T-helper 17 cell (primary cell): ENCODE measurements at places on chromosomes 1 and 21. TPM values are rescaled to one million over a fixed set of nuclear protein-coding genes. Genes with fewer than 3 reads are reported as not detected.

- no peak for DNase-seq
Observed at GRCh38 chr1:182367926-182368325, 23.7 kb downstream of the GLUL start.

DNA sequence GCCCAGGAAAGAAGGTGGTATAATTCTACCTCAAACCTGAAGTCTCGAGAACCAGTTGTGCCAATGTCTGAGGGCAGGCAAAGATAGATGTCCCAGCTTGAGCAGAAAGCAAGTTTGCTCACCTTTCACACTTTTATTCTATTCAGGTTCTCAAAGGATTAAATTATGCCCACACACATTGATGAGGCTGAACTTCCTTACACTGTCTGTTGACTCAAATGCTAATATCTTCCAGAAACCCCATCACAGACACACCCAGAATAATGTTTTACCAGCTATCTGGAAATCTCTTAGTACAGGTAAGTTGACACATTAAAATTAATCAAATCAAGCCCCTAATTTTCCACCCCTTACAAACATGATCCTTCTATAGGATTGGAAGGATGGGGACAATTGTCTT, 605.7 kb downstream of the NUF2 start:
- no peak for DNase-seq

DNA sequence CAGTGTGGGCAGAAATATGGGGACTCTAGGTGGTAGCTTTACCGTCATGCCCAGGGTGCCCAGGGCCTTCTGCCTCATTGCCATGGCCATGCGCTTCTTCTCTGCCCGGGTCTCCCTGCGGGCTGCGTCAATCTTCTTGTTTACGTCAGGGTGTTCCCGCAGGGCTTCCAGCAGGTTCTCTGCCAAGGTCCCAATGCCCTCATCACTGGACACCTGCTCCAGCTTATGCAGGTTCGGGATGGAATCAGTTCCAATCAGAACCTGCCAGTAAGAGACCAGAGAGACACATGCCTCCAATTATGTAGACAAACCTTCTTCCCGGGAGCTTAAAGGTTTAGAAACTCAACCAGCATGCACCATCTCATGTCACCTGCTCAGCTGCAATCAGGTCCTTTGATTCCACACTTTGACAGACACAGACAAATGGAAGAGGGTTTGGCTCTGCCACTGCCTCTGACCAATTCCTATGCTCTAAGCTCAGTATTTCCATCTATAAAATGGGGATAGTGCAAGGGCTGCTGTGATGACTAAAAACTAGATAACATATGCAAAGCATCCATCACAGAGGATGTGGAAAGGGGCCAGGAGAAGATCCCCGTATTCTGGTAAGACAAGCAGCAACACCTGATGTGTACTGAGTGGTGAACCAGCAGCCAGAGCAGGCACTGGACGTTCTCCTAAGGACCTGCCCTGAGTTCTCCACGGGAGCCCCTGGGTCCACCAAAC, 121.2 kb downstream of the UBR4 start:
- no peak for DNase-seq

GRCh38 chr1:183318433-183318832, 99.7 kb downstream of the NMNAT2 start:
- no peak for DNase-seq

DNA sequence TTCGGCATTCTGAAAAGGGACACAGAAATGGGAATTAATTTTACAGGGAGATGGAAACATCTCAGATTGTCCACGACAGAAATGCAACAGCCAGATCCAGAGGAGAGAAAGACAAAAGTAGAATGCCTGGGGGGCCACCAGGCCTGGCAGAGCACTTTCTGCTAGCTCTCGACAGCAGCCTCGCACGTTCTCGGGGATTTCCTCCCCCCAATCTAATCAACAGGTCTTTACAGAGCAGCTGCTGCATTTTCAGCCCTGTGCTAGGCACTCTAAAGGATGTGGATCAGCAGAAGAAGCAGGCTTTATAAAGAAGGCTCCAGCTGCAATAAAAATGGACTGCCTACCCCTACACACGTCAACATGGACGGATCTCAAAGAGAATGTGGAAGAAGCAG, 10.6 kb downstream of the CSRP1 start:
- no peak for DNase-seq

GRCh38 chr1:6263716-6264115, 2.8 kb upstream of the GPR153 start:
- no peak for DNase-seq

DNA sequence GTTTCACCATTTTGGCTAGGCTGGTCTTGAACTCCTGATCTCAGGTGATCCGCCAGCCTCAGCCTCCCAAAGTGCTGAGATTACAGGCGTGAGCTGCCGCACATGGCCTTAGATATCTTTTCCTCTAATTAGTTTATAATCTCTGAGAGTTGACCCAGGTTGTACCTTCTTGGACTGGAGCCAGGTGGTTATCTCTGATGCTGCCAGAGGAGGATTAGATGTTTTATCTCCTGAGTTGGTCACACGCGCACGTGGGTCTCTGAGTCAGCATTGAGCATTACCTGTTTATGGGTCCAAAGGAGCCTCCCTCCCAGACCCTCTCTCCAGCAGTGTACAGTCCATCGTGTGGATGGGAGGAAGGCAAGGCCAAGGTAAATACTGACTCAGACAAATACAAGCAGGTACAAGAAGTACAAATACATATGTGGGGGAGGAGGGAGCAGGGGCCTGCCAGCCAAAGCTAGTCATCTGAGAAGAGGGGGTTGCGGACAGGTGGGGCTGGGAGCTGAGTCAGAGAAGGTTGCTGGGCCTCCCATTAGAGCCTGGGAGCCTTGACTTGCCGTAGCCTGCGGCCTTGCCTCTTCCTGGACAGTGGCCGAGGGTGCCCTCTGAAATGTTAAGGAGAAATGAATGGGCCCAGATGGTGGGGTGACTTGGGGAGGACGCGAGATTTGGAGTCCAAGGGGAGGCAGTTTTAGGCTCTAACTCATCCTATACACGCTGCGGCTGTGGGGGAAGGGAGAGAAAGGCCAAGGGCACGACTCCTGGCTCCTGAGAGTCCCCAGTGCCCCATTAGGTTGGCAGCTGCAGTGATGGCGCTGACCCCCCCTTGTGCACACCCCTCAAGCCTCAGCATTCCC, 13.1 kb downstream of the IL6R start:
- no peak for DNase-seq

DNA sequence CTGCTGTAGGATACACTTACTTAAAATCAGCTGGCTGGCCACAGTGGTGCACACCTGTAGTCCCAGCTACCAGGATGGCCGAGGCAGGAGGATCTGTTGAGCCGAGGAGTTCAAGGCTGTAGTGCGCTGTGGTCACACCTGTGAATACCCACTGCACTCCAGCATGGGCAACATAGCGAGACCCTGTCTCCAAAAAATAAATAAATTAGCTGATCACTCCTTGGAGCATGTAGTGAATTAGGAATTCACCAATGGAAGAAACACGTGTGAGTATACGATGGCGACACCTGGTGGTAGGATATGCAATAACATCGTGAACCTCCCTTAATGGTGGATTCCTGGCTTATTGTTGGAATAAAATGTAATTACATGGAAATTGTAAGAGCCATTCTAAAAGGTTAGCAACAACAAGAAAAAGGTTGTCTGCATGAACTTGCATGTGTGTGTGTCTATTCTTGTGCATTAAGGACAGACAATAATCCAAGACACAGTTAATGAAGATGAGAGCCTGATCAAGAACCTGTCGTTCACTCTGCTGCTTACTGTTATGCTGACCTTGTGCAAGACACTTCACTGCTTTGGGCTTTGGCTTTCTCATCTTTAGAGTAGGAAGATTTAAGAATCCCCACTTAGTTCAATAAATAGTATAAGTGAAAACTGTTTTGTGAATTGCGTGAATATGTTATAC, 38.6 kb upstream of the COX20 start:
- peak; percentile 40 for DNase-seq

DNA sequence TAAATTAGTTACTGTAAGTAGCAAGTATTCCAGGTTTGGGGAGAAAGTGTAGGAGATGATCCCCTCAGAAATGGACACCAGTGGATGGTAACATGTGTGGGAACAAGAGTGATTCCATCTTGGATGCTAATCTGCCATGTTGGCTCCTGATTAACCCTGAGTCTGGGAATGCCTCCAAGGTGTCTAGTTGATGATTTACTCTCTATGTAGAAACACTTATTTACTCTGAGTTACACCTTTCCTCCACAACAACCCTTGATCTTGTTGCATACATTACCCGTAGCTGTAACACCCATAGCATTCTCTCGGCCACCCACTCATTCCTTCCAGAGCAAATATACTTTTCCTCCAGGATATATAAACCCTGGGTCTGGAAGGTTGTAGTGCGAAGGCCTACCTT, 315.9 kb upstream of the GREM2 start:
- no peak for DNase-seq

DNA sequence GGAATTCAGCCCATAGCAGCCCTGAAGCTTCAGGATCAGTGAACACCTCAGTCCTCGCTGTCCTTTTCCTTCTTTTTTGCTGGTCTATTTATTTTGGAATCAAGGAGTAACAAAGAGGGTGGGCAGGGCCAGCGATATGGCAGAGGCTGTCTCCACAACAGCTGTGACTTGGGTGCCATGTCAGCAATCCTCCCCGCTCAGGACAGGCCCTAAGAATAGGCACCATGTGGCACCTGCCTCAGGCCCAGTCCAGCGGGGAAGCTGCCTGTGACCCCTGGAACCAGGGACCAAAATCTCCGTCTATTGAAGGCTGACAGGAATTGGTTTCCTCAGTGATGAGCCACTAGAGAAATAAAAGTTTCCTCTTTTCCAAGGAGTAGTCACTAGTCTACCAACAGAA, 58.6 kb upstream of the TNR start:
- DNase-seq: no peak

DNA sequence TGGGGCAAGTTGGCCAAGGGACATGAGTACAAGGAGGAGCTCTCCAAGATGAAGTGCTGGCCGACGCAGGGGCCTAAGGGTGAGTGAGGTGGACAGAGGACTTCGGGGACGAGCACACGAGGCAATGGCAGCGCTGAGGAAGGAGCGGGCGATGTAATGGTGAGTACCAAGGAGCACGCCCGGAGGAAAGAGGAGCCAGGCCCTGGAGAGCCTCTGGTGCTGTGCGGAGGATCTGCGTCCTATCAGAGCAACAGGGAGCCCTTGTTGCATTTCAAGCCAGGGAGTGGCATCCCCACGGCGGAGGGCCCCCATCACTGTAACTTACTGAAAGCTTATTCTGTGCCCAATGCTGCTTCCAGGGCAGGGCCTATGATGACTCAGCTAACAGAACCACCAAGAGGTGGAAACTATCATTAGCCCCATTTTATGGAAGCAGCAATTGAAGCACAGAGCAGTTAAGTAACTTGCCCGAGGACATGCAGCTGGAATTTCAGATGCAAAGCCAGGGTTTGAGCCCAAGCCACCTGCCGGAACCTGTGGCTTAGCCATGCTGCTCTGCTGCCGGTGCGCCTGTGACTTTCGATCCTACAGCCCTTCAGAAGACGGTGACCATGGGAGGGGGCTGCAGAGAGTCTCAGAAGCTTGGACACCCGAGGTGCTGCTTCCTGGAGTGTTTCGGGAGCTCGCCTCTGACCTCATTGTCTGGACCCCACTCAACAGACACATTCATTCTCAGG, 17.6 kb upstream of the AJAP1 start:
- DNase-seq: no peak

DNA sequence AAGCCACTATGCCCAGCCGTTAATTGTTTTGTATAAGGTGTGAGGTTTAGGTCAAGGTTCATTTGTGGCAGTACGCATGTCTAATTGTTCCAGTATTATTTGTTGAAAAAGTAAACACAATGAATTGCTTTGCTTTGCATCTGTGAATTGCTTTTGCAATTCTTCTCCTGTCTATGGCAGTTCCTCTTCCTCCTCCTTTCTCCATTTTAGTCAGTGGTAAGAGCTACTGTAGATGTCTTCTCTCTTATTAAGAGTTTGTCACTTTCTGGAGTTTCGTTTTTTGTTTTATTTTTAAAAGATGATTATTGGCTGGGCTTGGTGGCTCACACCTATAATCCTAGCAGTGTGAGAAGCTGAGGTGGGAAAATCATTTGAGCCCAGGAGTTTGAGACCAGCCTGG, 29.2 kb downstream of the C1orf185 start:
- DNase-seq: no peak

DNA sequence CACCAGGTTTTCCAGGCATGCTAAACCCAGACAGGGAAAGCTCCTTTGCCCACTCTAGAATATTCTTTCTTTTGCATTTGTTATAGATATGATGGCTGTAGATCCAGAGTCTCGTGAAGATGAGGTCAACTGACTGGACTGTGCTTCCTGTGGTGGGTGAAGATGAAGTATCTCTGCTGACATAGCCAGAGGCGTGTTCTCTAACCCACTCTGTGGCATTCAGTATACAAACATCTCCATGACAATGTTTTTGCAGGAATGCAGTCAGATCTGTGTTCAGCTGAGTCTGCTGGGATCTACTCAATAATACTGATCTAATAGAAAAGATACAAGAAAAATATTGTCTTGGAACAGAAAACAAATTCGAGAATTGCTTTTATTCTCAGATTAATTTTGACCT, 11.3 kb downstream of the RWDD2B start:
- DNase-seq: no peak

- no peak for DNase-seq
Observed at GRCh38 chr1:111576547-111576946, 43.0 kb upstream of the RAP1A start.

DNA sequence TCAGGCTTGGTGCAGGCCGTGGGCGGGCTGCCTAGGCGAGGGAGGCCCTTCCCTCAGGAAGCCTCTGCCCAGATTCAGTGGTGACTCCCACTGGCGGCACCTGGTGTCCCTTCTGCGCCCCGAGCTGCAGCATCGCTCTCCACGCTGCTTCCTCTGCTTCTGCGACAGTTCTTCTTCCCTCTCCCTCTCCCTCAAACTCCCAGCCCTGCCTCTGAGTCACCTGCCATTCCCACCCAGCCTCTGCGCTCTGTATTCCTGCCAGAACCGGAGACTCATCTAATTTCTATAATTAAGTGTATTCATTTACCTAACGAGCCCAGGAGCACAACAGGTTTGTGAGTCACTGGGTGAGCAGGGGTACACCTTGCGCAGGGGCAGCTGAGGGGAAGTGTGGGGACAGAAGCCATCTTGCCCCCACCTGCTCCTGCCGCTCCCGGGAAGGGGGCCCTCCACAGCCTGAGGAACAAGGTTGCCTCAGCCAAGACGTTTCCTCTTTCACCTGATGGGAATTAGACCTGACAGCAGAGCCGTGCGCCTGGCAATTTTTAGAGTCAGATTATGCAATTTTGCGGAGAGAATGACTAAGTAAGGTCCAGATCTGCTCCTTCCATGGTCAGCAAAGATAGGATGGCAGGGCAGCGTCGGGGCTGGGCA, 19.4 kb downstream of the KCNC4 start:
- DNase-seq: no peak

DNA sequence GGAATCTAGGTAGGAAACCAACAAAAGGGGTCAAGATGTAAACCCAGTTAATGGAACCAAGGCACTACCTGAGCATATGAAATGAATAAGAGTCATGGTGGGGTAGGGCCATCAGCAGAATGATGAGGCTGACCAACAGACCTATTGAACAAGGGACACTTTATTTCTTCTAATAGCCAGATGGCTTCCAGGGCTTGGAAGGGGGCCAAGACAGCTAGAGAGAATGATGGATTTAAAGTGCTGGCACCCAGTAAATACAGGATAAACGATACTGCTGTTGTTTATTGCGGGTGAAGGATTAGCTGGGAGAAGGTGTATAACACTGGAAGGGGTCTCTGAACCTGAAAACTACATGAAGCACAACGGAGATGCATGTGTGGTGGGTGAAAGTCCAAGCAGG, 15.6 kb downstream of the DDAH1 start:
- no peak for DNase-seq

The EXTL1 gene
- not detected for total RNA-seq

The MIA3 gene
- 83.2 TPM for total RNA-seq

The HMCN1 gene
- total RNA-seq: 0.57 TPM

The AIRE gene
- 1.4 TPM for total RNA-seq

The MYOG gene
- total RNA-seq: not detected

The TEX38 gene
- total RNA-seq: not detected

The CYP4Z1 gene
- total RNA-seq: not detected

The PTPRC gene
- 697 TPM for total RNA-seq
